ENCODE measurements at places on chromosomes 3 and 15. TPM values are rescaled to one million over a fixed set of nuclear protein-coding genes. Genes with fewer than 3 reads are reported as not detected.

DNA sequence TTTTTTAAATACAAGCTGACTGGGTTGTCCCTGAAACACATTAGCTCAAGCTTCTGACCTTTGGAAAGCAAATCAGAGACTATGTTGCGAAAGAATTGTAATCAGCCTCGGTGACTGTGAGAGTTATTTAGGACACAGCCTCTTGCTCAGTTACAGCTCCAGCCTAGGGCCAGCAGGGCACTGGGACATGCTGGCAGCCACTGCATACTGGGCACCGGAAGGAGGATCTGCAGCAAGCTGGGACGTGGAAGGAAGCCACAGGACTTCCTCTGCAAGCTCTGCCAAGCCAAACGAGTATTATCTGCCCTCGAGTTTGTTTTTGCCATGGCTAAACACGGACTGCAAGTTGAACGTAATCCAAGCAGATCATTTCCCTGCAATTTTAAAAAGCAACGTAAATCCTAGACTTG is 24.4 kb upstream of the COPG1 start:
- H3K36me3 ChIP-seq: no peaks in the 10 kb centered on the region
- H3K4me1 ChIP-seq: peaks cover 63% of the 10 kb centered on the region
- peak overlapping the region; percentile 82 for H3K27ac ChIP-seq
- no peak overlapping the region for H3K4me3 ChIP-seq

- H3K4me1 ChIP-seq: peaks cover 18% of the 10 kb centered on the region
- H3K36me3 ChIP-seq: no peaks in the 10 kb centered on the region
- H3K4me3 ChIP-seq: peak overlapping the region; percentile 37
- peak overlapping the region; percentile 93 for H3K27ac ChIP-seq
- no peak for DNase-seq
Measured at GRCh38 chr3:196942915-196943277, 568 bp upstream of the NCBP2 start.

The RNF7 gene
- total RNA-seq: 134 TPM

The TMEM158 gene
- total RNA-seq: 13.2 TPM

DNA sequence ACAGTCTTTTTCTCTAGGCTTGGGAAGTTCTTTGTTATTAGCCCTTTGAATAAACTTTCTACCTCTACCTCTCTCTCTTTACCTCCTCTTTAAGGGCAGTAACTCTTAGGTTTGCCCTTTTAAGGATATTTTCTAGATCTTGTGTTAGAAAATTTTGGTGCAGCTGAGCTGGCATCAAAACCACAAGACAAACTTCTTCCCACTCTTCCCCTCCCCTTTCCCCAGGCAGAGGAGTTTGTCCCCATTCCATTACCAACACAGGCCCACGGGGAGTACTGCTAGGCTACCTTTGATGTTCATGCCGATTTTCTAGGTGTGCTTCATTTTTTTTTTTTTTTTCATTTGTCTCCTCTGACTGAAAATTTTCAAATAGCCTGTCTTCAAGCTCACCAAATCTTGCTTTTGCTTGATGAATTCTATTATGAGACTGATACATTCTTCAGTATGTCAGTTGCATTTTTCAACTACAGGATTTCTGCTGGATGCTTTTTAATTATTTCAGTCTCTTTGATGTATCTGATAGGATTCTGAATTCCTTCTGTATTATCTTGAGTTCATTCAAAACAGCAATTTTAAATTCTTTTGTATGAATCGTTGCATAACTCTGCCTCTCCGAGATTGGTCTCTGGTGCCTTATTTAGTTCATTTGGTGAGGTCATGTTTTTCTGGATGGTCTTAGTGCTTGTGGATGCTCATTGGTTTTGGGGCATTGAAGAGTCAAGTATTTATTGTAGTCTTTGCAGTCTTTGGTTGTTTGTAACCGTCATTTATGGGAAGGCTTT is 112.0 kb downstream of the UBE2E2 start:
- no peaks in the 10 kb centered on the region for H3K4me1 ChIP-seq
- DNase-seq: no peak
- no peaks in the 10 kb centered on the region for H3K27me3 ChIP-seq
- H3K27ac ChIP-seq: no peak overlapping the region
- no peak overlapping the region for H3K4me3 ChIP-seq

DNA sequence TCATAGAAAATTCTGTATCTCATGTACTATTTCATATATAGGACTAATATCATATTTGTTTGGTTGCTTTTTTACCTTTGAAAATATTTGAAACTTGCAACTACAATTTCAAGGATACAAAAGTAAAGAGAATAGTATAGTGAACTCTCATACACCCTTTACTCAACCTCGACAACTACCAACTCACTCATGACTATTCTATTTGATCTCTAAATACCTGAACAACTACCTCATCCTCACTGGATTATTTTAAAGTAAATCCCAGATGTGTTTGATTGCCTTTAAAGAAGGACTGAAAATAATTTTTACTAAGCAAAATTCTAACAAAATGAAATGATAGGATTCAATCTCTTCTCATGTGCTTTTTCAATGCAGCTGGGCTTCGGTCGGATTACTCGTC is 12.1 kb downstream of the TMPRSS7 start:
- no peak overlapping the region for H3K27ac ChIP-seq
- no peaks in the 10 kb centered on the region for H3K27me3 ChIP-seq
- DNase-seq: no peak
- H3K36me3 ChIP-seq: no peaks in the 10 kb centered on the region
- no peak overlapping the region for H3K4me3 ChIP-seq

The TMEM212 gene
- total RNA-seq: not detected

The FBXO40 gene
- total RNA-seq: 1.00 TPM

The CPN2 gene
- total RNA-seq: 4.1 TPM

The TEX264 gene
- 124 TPM for total RNA-seq

Measured in adrenal gland (tissue), 19 donors.